HCT116 (cell line): ENCODE measurements at places on chromosomes 1 and 21. TPM values are rescaled to one million over a fixed set of nuclear protein-coding genes. Genes with fewer than 3 reads are reported as not detected.

Gene NUP210L
- total RNA-seq: 0.10 TPM

Gene ADGRL4
- total RNA-seq: 0.10 TPM

Gene OR10J1
- total RNA-seq: not detected

Gene ZNF670
- 6.9 TPM for total RNA-seq

Gene SPATA17
- 2.5 TPM for total RNA-seq

Gene KIRREL1
- 20.0 TPM for total RNA-seq

Gene EPHB2
- 19.5 TPM for total RNA-seq

Gene FAM72C
- total RNA-seq: 9.5 TPM

Gene MTFR1L
- 35.8 TPM for total RNA-seq

Gene NDUFS2
- 82.7 TPM for total RNA-seq

Gene B3GALT5
- 1.2 TPM for total RNA-seq

Gene CLCA4
- not detected for total RNA-seq

Gene SLC35D1
- 6.1 TPM for total RNA-seq

Gene AKR7A3
- total RNA-seq: 1.7 TPM

Gene TMEM52
- 27.5 TPM for total RNA-seq

Gene CNR2
- 0.05 TPM for total RNA-seq

Gene TNNT2
- 2.0 TPM for total RNA-seq

Gene ATP6V1G3
- not detected for total RNA-seq

Gene TMEM50B
- total RNA-seq: 18.8 TPM

Gene ST6GALNAC5
- total RNA-seq: 1.2 TPM

Gene IL6R
- 6.8 TPM for total RNA-seq

Gene ZBTB37
- 9.5 TPM for total RNA-seq

Gene CDK18
- total RNA-seq: 32.0 TPM

Gene SYPL2
- 1.3 TPM for total RNA-seq

Gene MTARC2
- 16.6 TPM for total RNA-seq

Gene C1orf105
- total RNA-seq: not detected

Gene EPHA10
- total RNA-seq: 6.5 TPM

Gene S100A1
- 0.30 TPM for total RNA-seq

Gene PDPN
- total RNA-seq: not detected

Gene PSMB4
- total RNA-seq: 341 TPM

Gene DMBX1
- 4.3 TPM for total RNA-seq

Gene RPTN
- not detected for total RNA-seq

Gene CELSR2
- total RNA-seq: 17.1 TPM

Gene OR2T35
- not detected for total RNA-seq

Gene FAM177B
- not detected for total RNA-seq

Gene GPR157
- total RNA-seq: 7.7 TPM

Gene AUNIP
- 12.1 TPM for total RNA-seq

Gene CELA2B
- total RNA-seq: not detected

Gene SDC3
- total RNA-seq: 40.1 TPM

Gene TRAF3IP3
- total RNA-seq: 0.34 TPM

Gene LRRC38
- not detected for total RNA-seq

Gene SLC2A5
- not detected for total RNA-seq

Gene THEMIS2
- 8.0 TPM for total RNA-seq

Gene BACH1
- 28.4 TPM for total RNA-seq

Gene GPR25
- not detected for total RNA-seq
